ENCODE measurements at places on chromosomes 16 and 17.

GRCh38 chr16:12420661-12421209 is 383.0 kb downstream of the CPPED1 start:
- DNase-seq: no peak

DNA sequence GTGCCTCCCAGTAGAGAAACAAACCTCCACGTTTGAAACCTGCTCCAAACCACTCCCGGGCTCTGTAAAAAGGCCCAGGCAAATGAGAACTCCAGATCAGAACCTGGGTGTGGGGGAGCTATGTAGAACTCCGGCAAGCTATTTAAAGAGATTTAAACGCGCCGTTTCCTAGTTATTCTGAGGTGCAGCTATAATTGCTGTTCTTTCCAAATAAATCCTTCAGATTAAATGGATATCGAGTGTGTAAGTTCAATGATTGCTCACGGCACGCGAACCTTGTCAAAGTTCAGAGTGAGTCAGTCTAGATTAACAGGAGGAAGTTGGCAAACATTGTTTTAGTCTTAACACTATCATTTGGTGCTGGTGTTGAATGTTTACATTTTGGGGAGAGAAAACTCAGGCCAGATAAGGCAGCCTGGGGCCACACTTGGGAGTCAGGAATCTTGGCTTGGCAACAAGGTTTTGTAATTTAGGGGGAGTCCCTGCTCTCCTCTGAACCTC is 92.9 kb upstream of the SALL1 start:
- DNase-seq: no peak

DNA sequence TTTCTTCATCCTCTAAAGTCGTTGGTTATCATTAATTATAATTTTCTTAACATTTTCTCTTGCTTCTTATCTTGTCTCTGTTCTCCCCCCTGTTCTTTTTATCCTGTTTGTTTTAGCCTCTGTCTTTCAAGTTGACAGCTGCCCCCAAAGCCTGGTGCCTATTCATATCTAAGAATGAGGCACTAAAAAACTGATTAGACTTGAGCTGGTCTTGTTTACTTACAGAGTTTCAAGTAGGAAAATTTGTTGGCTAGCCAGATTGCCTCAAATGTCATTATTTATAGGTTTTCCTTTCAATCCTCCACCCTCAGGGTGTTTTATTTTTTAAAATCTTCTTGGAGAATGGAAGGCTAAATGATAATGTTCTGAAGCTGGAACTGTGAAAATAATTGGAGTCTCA is 236.0 kb downstream of the UTP18 start:
- no peak for DNase-seq

DNA sequence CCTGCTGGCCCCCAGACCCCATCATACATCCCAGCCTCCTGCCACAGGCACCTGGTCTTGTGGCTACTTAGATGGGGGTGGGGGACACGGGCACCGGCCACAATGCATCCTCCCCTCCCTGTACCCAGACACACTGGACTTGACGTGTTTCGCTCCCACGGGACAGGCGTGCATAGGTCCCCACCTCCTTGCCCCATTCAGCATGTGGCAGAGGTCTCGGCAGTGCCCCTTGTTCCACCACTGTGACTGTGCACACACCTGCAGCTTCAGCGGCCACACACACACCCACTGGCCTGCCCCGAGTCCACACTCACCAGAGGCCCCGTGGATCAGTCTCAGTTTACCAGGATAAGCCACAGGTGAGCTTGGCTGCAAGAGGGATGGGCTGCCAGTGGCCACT is 109.6 kb downstream of the ENGASE start:
- no peak for DNase-seq

DNA sequence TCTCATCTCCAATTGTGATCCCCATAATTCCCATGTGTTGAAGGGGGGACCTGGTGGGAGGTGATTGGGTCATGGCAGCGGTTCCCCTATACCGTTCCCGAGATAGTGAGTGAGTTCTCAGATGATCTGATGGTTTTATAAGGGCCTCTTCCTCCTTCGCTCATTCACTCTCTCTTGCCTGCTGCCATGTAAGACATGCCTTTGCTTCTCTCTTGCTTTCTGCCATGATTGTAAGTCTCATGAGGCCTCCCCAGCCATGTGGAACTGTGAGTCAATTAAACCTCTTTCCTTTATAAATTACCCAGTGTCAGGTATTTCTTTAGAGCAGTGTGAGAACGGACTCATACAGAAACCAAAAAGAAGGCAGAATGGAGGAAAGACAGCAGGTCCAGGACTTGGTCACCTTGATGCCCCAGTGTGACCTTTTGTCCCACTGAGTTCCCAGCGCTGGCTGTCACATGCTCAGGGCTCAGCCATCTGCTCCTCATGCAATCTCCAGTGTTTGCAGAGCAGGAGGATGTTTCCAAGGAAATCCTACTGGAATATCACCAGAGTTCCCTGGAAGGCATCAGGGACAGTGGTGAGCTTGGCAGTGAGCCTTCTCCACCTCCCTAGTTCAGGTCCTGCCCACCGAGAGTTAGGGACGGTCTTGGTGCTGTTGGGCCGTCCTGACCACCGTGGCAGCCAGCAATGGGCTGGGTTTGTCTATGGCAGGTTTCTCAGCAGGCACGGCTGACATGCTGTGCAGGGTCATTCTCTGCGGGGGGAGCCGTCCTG is 96.7 kb downstream of the SEC14L1 start:
- no peak for DNase-seq

- DNase-seq: peak; percentile 89
These were observed 1.7 kb downstream of the PPM1D start for GRCh38 chr17:60601447-60602384.

DNA sequence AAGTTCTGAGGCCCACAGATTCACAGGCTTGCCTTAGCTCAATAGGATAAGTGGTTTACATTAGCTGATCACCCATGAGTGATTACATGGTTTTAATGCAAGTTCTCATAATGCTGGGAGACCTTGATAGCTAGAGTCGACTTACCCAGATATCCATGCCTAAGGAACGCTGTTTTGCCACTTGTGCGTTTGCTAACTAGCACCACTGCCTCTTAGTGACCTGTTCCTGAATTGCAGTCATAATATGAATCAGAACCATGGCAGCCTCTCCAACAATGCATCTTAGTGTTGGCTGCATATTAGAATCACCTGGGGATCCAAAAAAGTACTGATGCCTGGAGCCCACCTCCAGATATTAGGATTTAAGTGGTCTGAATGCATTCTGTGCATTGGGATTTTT is 251.1 kb upstream of the CDH5 start:
- DNase-seq: no peak

- no peak for DNase-seq
These were observed 18.9 kb downstream of the ASPSCR1 start for GRCh38 chr17:81996232-81996756.

GRCh38 chr16:14109782-14110727 is 38.9 kb downstream of the MRTFB start:
- DNase-seq: no peak

- no peak for DNase-seq
These were observed 8.7 kb upstream of the PRKCB start for GRCh38 chr16:23827057-23827456.

- no peak for DNase-seq
These were observed 16.2 kb downstream of the VMP1 start for GRCh38 chr17:59723607-59724006.

DNA sequence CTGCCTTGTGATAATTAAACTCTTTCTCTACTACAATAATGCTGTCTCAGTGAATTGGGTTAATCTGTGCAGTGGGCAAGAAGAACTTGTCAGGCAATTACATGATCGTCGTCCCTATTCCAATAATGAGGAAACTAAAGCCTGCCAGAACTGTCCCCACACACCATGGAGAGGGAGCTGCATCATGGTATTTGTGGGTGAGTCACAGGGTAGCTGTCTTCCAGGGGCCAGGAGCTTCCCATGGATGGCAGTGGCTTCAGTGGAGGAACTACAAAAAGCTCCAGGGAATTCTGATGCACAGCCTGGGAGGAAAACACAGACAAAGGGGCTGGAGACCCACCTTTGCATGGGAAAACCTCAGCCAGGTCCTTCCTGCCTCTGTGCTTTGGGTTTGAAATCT is 83.3 kb upstream of the C16orf82 start:
- DNase-seq: no peak

- peak; percentile 16 for DNase-seq
These were observed 77.8 kb upstream of the NOL11 start for GRCh38 chr17:67639979-67640378.

DNA sequence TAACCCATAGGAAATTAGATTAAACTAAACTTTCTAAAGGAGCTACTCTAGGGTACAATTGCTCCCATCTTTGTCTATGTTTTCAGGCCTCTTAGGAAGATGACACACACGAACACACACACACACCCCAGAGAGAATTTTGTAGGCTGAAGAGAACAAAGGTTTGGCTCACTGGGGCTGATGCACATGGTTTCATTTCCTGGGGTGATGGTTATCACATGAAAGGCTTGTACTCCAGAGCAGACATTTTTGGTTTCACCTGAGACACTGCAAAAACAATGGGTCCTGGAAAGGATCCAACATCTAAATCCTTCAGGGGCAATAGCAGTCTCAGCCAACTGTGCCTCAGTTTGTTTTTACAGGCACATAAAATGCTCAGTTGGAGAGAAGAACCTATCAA is 62.8 kb downstream of the GRB7 start:
- no peak for DNase-seq

DNA sequence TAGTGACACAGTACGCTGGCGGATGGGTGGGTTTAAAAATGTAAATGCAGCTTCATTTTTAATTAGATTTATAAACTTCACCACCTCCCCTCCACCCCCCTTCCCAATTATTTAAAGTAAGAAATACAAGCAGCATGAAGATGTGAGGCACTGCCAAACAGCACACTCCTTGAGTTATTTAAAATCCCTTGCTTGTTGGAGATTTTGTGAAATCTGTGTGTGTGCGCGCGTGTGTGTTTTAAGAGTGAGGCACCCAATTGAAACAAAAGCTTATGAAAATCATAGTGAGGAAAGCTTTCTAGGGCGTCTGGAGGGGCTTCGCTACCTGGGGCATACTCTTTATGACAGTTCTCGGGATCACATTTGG is 219.6 kb upstream of the IRX3 start:
- DNase-seq: no peak

DNA sequence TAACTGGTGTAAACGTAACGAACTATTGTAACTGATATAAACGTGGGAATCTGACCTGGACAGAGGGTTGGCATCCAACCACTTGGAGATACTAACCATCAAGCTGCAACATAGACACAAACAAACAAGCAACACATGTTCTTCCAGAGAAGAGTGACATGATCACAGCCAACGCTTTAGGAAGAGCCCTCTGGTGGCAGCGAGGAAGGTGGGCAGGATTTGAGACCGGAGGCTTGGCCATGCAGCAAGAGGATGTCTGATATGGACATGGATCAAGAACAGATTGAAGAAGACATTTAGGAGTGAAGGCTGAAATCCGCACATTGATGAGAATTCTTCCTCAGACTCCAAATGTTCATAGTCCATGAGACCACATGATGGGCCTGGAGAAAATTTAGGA is 40.3 kb upstream of the TNRC6A start:
- no peak for DNase-seq

- DNase-seq: no peak
These were observed 10.3 kb downstream of the TOB1 start for GRCh38 chr17:50855708-50856330.

- no peak for DNase-seq
These were observed 82.5 kb downstream of the NXN start for GRCh38 chr17:896953-897661.

- no peak for DNase-seq
These were observed 8.2 kb downstream of the SPAG7 start for GRCh38 chr17:4959261-4959965.

GRCh38 chr17:31888124-31888523 is 13.4 kb downstream of the UTP6 start:
- no peak for DNase-seq

DNA sequence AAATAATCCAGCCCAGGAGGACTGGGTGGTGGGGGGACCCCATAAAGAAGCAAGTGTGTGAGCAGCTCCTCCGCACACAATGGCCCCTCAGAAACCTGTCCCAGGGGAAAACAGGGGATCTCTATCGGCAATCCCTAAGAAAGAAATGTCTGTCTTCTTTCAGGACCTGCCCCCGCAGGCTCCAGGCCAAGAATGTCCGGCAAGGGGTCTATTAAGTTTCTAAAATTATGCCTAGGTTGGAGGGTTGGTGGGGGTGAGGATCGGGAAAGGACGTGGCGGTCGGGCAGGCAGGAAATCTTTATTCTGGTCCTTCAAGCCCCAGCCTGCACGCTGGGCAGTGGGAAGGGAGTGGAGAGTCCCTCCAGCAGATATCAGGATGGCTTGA is 23.4 kb upstream of the LITAF start:
- DNase-seq: no peak

DNA sequence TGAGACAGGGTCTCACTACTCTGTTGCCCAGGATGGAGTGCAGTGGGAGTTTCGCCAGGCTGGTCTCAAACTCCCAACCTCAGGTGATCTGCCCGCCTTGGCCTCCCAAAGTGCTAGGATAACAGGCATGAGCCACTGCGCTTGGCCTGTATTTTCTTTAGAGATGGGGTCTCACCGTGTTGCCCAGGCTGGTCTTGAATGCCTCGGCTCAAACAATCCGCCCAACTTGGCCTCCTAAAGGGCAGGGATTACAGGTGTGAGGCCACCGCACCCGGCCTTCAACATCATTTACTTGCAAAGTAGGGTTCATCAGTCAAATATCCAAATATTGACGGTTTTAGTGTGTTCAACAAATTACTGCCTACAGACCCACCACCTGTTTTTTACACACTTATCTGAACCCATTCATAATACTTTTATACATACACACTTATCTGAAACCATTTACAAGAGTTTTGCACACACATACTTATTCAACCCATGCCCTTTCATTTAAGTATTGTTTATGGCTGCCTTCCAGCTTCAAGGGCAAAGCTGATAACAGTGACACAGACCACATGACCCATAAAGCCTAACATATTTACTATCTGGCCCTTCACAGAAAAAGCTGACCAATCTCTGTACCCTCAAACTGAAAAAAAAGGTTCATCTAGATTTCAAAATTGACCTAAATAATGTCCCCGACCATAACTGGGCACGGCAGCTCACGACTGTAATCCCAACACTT is 11.9 kb downstream of the TMEM170A start:
- no peak for DNase-seq

GRCh38 chr16:53429221-53429943 is 4.9 kb upstream of the RBL2 start:
- DNase-seq: no peak

GRCh38 chr16:61879306-61879705 is 156.9 kb downstream of the CDH8 start:
- DNase-seq: no peak

- no peak for DNase-seq
These were observed 33.5 kb downstream of the ABCC3 start for GRCh38 chr17:50668025-50668837.

GRCh38 chr16:88705076-88705684 is 1.0 kb downstream of the RNF166 start:
- no peak for DNase-seq

- no peak for DNase-seq
These were observed 26.6 kb downstream of the ARHGAP27 start for GRCh38 chr17:45406107-45406506.

GRCh38 chr17:48597528-48597777 is 3.9 kb upstream of the HOXB5 start:
- no peak for DNase-seq

DNA sequence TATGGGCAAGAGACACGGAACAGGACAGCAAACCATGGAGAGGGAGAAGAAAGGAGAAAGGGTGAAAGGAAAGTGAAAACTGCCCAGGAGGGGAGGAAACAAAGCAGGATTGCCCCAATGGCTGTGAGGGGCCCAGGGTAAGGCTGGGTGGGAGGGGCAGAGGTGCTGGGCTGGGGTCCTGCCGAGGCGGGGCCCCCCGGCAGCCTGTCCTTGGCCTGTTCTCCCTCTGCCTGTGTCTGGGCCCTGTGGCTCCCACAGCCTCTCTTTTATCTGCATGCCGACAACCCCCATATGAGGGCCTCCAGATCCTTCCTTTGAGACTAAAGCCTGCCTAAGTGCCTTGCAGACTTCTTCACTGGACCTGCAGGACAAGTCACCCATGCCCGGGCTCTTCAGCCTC is 15.5 kb downstream of the ZNHIT3 start:
- DNase-seq: no peak
